Body of pancreas (tissue), 4 donors: ENCODE measurements at places on chromosomes 2 and 18. TPM values are rescaled to one million over a fixed set of nuclear protein-coding genes. Genes with fewer than 3 reads are reported as not detected.

GRCh38 chr2:129559101-129559500, 420.4 kb upstream of the RAB6C start:
- DNase-seq, result no peak

GRCh38 chr2:145845923-145846322, 1326.0 kb upstream of the ZEB2 start:
- no peak for DNase-seq

DNA sequence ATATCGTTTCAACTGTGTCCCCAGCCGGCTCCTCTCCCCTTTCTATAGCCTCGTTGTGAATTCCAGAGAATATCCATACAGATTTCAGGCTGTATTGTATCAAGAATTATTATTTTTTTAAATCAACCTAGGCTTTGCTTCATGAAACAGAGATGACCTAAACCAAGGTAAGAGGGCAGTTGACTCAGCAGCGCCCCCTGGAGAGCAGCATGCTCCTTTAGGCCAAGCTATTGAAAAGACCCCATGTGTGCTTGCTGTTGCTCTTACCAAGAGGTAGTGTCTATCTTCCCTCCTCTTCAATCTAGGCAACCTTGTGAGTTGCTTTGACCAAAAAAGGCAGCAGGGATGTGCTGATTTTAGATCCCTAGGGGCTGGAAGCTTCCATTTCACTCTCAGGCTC, 426.7 kb upstream of the SMIM21 start:
- DNase-seq, result no peak

- no peak for DNase-seq
Measured at GRCh38 chr2:150526006-150526405, 38.5 kb upstream of the RND3 start.

GRCh38 chr2:72834596-72834995, 8.8 kb upstream of the EXOC6B start:
- no peak for DNase-seq

- no peak for DNase-seq
Measured at GRCh38 chr2:89833116-89833779, 1141.8 kb downstream of the RPIA start.

DNA sequence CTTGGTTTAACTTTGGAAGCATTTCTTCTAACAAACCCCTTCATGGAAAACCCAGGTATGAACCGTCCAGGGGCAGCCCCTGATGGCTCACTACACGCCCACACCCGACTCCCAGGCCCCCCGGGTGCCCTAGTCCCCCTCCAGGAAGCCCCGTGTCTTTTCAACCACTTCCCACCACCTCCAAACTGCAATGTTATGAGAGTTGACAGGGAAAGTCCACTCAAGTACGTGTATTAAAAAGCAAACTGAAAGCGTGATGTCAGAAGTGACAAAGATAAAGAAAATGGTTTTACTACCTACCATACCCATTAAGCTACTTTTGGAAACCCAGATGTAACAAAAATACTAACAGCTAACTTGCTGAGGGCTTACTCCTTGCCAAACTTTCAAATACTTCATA, 51.5 kb downstream of the L3MBTL4 start:
- DNase-seq, result no peak

GRCh38 chr2:127844973-127845372, 13.0 kb downstream of the POLR2D start:
- no peak for DNase-seq

- no peak for DNase-seq
Measured at GRCh38 chr18:22410126-22410525, 7.6 kb downstream of the CTAGE1 start.

- no peak for DNase-seq
Measured at GRCh38 chr18:3790703-3791102, 340.7 kb downstream of the TGIF1 start.

- no peak for DNase-seq
Measured at GRCh38 chr2:25494616-25495015, 152.9 kb upstream of the DNMT3A start.

GRCh38 chr2:32453242-32454062, 96.6 kb downstream of the BIRC6 start:
- DNase-seq, result no peak

- no peak for DNase-seq
Measured at GRCh38 chr2:186696290-186696689, 2.4 kb downstream of the FAM171B start.

The RNPEPL1 gene
- 63.3 TPM for total RNA-seq

The TEKT4 gene
- not detected for total RNA-seq

The CETN1 gene
- total RNA-seq, result not detected

The GPR17 gene
- not detected for total RNA-seq

The RAX gene
- not detected for total RNA-seq
